ENCODE measurements at places on chromosomes 2 and 18.
A peak's percentile ranks its signal among the peaks of the same experiment; 100 is the strongest.

- no peak for DNase-seq
Measured at GRCh38 chr18:13376298-13376840, 157.8 kb downstream of the LDLRAD4 start.

DNA sequence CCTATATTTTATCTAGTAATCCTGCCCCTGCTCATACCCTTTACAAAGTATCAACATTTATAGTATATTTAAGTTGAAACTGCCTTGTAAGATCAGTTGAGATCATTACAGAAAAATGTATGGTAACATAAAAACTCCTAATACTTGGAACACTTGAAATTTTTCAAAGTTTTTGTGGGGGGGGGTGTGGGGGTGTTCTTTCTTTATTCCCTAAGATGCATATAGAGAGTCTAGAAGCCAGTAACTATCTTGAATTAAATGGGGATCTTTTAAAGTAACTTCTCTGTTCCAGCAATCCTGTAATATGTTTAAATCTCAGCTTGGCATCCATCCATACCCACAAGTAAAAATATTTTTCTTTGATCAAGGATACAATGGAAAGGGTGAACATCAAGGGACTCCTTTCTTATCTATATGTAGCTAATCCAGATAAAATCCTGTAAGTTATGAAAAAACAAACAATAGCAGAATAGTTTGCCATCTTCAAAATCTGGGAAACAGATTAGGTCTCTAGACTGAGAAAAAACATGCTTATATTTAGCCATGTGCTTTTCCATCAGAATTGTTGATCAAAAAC lies 455.3 kb downstream of the MEIS1 start:
- DNase-seq, result no peak

DNA sequence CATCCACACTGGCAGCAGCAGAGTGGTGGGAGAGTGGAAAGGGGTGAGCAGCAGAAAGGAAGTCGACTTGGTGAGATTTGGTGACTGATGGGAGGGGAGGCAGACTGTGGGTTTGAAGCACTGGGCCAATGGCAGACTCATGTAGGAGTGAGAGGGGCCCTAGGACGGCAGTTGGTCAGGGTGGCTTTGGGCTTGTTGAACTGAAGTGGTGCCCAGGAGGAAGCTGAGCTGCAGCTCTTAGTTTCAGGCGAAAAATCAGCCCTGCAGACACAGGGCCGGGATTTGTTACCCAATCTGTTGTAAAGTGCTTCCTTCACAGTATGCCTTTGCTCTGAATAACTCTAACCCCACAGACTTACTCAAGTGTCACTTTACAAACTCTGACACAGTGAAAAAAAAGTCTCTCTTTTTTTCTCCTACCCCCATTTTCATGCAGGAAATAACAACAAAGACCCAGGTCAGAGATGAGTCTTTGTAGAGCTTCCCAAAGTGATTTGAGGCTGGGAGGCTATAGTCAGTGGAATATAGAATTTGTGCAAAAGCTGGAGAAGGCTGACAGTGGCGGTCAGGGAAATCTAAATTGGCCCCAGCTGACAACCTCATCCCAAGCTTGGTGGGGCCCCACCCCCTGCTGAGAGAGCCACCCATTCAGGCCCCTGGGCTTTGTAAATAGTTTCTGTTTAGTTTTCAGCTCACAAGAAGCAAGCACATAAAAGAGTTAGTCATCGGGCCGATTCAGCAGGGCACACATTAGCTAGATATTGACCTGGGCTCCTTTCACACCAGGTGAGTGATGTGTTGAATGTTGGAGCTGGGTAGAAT lies 226.9 kb downstream of the VAPA start:
- no peak for DNase-seq

GRCh38 chr2:199455545-199456382 lies 2.0 kb downstream of the SATB2 start:
- peak; percentile 88 for DNase-seq

- no peak for DNase-seq
Measured at GRCh38 chr2:201208563-201209252, 25.8 kb downstream of the CASP10 start.

GRCh38 chr2:235171550-235172031 lies 219.8 kb downstream of the SH3BP4 start:
- no peak for DNase-seq

GRCh38 chr2:176826984-176827668 lies 385.5 kb upstream of the HNRNPA3 start:
- DNase-seq, result no peak

GRCh38 chr2:235643680-235644511 lies 150.1 kb downstream of the AGAP1 start:
- DNase-seq, result no peak

GRCh38 chr2:211228559-211228958 lies 672.2 kb downstream of the CPS1 start:
- no peak for DNase-seq

DNA sequence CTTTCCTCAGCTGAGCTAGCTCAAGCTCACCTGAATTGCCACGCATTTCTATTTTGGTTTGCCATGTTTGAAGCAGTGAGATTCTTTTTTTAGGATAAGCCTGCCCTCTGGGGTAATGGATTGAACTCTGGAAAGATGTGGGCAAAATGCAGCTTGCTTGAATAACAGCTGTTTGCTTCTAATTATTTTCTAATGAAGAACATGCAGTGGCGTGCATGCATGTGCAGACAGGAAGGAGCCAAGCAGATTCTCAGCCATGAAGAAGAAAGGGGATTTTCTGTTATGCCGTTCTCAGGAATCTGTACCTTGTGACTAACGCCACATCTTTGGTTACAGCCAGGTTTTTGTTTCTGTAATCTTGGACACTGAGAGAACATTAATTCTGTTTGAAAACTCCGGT lies 171.2 kb downstream of the ANTXR1 start:
- DNase-seq, result no peak

DNA sequence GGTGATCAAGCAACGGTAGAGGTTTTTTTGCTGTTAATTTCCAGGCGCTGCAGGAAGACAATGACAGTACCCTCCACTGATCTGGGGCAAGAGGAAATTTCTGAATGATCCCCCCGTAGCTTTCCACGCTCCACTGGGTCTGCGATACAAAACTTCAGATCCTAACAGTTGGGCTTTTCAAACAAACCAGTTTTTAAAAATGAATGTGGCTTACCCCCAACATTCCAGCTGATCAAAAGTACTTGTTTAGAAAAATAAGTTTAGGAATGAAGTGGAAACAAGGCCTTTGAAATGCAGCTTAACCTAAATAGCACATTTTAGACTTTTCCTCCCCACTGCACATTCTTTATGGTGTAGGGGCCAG lies 5.7 kb downstream of the ZFP36L2 start:
- no peak for DNase-seq
